ENCODE measurements at places on chromosomes 7 and 10.

- ATAC-seq, result peak; percentile 80
Observed at GRCh38 chr10:6136215-6137201, 47.7 kb downstream of the RBM17 start.

GRCh38 chr7:156222151-156222550 is 409.9 kb upstream of the SHH start:
- ATAC-seq, result no peak

DNA sequence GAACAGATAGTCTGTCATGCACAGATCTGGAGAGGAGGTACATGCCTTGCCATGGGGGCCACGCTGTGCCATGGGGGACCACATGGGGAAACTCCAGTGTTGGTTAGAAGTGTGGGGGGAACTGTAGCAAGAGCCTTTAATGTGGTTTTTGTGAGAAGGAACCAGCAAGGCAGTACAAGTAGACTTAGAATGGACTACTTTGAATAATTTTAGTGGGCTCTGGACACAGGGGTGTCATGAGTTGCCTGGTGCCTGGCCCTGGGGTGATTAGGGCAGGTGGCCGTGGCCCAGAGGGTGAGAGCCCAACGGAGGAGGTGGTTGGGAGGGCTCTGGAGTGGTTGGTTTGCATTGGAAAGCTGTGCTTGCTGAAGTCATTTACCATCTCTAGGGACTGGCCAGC is 77.2 kb downstream of the CXCL12 start:
- ATAC-seq, result no peak

- no peak for ATAC-seq
Observed at GRCh38 chr7:137485818-137486217, 142.3 kb upstream of the PTN start.

DNA sequence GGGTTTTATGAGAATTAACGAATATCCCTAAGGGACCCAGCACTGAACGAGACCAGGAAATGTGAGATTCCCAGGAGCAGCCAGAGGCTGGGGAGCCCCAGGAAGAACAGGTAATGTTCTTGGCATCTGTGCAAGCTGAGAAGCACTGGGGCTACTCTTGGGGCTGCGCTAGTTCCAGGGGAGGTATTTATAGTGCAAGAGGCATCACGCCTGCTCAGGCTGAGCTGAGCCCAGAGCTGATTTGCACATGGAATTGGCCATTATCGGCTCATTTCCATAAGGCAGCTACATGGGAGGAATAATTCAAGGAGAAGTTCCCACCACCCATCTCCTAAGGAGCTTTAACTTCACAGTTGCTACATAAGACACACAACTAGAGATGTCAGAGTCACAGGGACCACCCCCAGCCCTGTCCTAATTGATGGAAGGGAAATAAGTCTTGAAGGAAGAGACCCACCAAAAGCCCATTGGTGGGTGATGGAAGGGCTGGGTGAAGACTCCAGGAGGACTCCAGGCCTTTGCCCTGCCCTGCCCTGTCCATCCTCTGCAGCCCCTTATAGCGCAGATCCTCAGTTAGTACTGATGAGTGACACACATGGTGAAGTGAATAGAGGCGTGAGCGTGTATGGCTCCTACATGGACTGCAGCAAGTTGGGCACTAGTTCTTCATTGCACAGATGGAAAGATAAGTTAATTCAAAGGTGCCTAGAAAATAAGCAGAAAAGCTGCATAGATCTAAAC is 178.9 kb downstream of the GRID1 start:
- ATAC-seq, result no peak

- ATAC-seq, result no peak
Observed at GRCh38 chr7:74284781-74285259, 4.4 kb upstream of the CLIP2 start.

GRCh38 chr7:22443370-22444180 is 56.4 kb downstream of the STEAP1B start:
- ATAC-seq, result peak; percentile 54
